ENCODE measurements at places on chromosomes 13 and 19. TPM values are rescaled to one million over a fixed set of nuclear protein-coding genes. Genes with fewer than 3 reads are reported as not detected.
A peak's percentile ranks its signal among the peaks of the same experiment; 100 is the strongest.

- DNase-seq, result peak; percentile 94
These were observed 67.1 kb downstream of the RASA3 start for GRCh38 chr13:114065141-114065925.

DNA sequence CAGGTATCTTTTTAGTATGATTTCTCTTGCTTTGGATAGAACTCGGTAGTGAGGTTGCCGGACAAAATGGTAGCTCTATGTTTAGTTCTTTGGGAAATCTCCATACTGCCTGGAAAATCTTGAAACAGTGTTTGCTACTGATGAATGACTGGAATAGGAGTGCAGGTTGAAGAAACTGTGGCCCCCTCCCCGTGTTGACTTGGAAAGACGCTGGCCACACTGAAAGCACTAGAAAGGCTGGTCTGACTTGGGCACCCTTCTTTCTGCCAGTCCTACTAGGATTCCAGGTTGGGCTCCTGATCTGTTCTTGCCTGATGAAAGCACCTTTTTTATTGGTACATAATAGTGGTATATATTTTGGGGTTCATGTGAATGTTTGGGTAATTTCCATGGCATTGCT lies 46.3 kb downstream of the NLRP4 start:
- DNase-seq, result no peak

The ZNF177 gene
- total RNA-seq, result not detected

GRCh38 chr13:96810104-96810503 lies 184.2 kb downstream of the OXGR1 start:
- DNase-seq, result no peak

DNA sequence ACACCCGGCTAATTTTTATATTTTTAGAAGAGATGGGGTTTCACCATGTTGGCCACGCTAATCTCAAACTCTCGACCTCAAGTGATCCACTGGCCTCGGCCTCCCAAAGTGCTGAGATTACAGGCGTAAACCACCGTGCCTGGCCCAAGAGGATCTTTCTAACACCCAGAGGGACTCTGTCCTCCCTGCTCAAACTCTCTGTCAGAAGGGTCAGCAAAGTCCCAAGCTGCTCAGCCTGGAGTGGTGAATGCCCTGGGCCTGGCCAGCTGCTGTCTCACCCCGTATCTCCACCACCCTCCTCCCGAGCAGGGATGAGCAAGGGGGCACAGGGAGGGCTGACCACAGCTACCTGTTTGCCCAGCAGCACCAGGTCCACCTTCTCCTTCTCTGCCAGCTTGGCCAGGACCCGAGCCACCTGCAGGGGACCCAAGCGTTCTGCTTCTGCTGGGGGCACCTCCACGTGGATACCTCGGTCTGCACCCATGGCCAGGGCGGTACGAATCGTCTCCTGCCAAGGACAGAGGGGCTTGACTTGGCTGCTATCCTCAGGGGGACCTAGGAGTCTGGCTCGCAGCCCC lies 10.9 kb upstream of the VSIG10L start:
- DNase-seq, result no peak

GRCh38 chr13:75153386-75153785 lies 328.6 kb downstream of the TBC1D4 start:
- no peak for DNase-seq

DNA sequence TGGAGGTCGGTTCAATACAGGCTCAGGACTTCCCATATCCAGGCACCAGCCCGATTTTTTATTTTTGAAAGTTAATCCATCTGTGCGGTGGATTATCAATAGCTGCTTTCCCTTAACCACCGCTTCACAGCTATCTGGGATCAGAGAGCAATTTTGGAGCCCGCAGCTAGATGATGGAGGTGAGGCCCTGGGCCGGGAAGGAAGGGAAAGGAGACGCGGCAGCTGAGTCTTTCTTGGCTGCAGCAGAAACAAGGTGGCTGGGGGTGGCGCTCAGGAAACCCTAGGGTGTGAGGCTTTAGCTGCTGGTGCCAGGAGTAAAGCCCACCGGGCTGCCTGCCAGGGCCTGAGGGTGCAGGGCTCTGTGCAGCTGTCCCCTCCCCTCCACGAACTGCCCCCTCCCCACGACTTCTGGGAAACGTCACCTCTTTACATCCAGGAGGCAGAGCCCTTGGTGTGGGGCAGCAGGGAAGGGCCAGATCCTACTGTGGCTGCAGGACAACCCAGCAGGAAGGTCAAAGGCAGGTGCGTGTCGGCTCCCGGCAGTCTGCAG lies 307.0 kb downstream of the ZNF536 start:
- DNase-seq, result no peak

DNA sequence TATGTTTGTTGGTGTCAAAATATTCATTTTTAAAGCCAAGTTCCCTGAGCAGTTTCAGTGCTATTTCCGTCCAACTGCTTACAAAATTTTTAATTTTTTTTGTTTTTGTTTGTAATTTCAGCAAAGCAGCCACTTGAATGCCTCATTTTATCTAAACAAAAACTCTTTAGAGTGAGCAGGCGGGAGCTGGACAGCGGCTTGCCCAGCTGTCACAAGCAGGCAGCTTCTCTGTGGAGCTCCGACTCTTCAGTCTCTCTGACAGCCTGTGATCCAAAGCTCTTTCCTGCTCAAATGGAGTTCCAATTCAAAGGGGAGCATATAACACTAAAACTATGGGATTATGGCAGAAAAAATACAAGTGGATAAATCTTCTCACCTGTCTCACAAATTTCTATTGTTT lies 618.3 kb upstream of the PCDH20 start:
- no peak for DNase-seq

The VAV1 gene
- 0.05 TPM for total RNA-seq

Data from renal cortical epithelial cell (primary cell).